ENCODE measurements at places on chromosomes 2 and 18. TPM values are rescaled to one million over a fixed set of nuclear protein-coding genes. Genes with fewer than 3 reads are reported as not detected.

TCF4 gene
- polyA plus RNA-seq, result 256 TPM

CYS1 gene
- not detected for polyA plus RNA-seq

DCDC2C gene
- not detected for polyA plus RNA-seq

HAUS1 gene
- 56.9 TPM for polyA plus RNA-seq

CYTIP gene
- 83.6 TPM for polyA plus RNA-seq

GULP1 gene
- polyA plus RNA-seq, result not detected

COL3A1 gene
- not detected for polyA plus RNA-seq

TMEM247 gene
- not detected for polyA plus RNA-seq

MORN2 gene
- 5.1 TPM for polyA plus RNA-seq

NT5DC4 gene
- polyA plus RNA-seq, result not detected

FLACC1 gene
- polyA plus RNA-seq, result 0.64 TPM

ABCG8 gene
- polyA plus RNA-seq, result not detected

TUBB8B gene
- polyA plus RNA-seq, result 0.38 TPM

GPR45 gene
- not detected for polyA plus RNA-seq

MRPS5 gene
- polyA plus RNA-seq, result 38.6 TPM

KIAA2012 gene
- not detected for polyA plus RNA-seq

MAP3K20 gene
- polyA plus RNA-seq, result 7.9 TPM

CD207 gene
- polyA plus RNA-seq, result not detected

LRRC30 gene
- not detected for polyA plus RNA-seq

SH2D6 gene
- not detected for polyA plus RNA-seq

BCL11A gene
- 189 TPM for polyA plus RNA-seq

MAPRE2 gene
- 63.3 TPM for polyA plus RNA-seq

SATB2 gene
- not detected for polyA plus RNA-seq

DSG1 gene
- polyA plus RNA-seq, result not detected

MC5R gene
- not detected for polyA plus RNA-seq

IL1R1 gene
- polyA plus RNA-seq, result not detected

OTOF gene
- not detected for polyA plus RNA-seq

SLC4A5 gene
- 1.2 TPM for polyA plus RNA-seq

ARHGAP15 gene
- polyA plus RNA-seq, result 190 TPM

SKA1 gene
- 0.90 TPM for polyA plus RNA-seq

NIF3L1 gene
- 16.4 TPM for polyA plus RNA-seq

DNAJB2 gene
- 7.8 TPM for polyA plus RNA-seq

ZSWIM2 gene
- polyA plus RNA-seq, result not detected

PID1 gene
- not detected for polyA plus RNA-seq

SSB gene
- 116 TPM for polyA plus RNA-seq

MDH1B gene
- polyA plus RNA-seq, result not detected

EPB41L5 gene
- polyA plus RNA-seq, result 3.9 TPM

HOXD9 gene
- not detected for polyA plus RNA-seq

COL5A2 gene
- polyA plus RNA-seq, result not detected

FAM237A gene
- polyA plus RNA-seq, result not detected

KRTCAP3 gene
- 1.6 TPM for polyA plus RNA-seq

SLC14A1 gene
- 3.5 TPM for polyA plus RNA-seq

POMC gene
- polyA plus RNA-seq, result 10.1 TPM

ANKRD62 gene
- not detected for polyA plus RNA-seq

COPS8 gene
- 51.1 TPM for polyA plus RNA-seq

CABLES1 gene
- 0.30 TPM for polyA plus RNA-seq

ZNG1B gene
- 36.6 TPM for polyA plus RNA-seq

GALNT3 gene
- 4.1 TPM for polyA plus RNA-seq

RPRD1A gene
- 15.6 TPM for polyA plus RNA-seq

MAP3K19 gene
- not detected for polyA plus RNA-seq

All from IgD-negative memory B cell (primary cell).